Islet precursor cell (in vitro differentiated cells): ENCODE measurements at places on chromosomes 3 and 15.

- DNase-seq = no peak
Observed at GRCh38 chr3:46449755-46450552, 14.8 kb downstream of the LTF start.

DNA sequence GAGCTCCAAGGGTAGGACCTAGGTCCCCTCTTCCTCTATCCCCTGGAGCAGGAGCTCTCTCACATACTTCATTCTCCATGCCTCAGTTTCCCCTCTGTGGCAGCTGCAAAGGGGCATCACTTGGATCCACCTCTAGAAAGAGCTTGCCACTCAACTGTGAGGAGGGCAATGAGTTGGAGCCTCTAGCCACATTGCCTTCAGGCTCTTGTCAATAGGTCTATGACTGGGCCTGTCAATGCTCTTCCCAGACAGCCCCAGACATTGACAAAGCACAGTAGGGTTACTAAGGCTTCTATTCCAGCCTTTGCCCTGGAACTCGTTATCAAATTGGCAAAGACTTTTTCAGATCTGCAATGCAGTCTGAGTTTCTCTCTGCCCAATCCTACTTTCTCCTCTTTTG lies 4.4 kb upstream of the VIPR1 start:
- peak; percentile 58 for DNase-seq

DNA sequence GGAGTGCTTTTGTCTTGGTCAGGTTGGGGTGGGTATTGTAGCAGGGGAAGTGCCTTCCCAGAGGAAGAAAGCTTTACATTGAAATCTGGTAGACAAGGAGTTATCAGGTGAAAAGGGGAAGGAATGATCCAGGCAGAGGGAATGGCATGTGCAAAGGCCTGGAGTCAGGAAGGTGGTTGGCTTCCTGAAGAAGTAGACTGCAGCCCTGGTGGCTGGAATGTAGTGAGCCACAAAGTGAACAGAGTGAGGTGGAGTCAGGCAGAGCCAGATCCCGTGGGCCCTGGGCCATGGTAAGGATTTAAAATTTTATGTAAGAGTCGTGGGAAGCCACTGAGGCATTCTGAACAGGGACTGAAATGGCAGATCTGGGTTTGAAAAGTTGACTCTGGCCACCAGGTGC lies 58.3 kb downstream of the RAB11A start:
- no peak for DNase-seq

- DNase-seq = no peak
Observed at GRCh38 chr3:178849199-178849910, 222.3 kb downstream of the ZMAT3 start.

DNA sequence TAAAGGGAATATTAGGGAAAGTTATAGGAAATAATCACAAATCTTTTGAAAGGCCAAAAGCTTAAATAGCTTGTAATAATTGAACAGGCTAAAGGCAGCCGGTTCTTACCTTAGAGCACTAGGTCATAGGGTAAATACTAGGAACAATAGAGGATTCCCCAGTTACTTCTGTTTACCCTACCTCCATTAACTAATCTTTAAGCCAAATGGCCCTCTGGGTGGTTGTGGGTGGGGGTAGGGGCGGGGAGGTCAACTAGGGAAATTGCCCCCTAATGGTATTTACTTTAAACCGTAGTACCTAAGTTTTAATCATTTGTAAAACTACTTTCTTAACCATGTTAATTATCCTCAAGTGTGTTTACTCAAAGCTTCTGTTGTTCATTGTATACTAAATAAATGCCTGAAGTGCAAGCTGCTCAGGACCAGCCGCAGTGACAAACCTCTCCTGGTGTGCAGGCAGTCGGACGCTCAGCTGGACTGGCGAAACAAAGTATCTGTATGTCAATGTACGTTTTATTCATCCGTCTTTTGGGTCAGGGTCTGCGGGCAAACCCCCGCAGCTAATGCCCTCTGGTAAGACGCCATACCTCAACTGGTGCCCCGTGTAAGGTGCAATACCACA lies 18.9 kb downstream of the MAGEL2 start:
- DNase-seq = no peak

DNA sequence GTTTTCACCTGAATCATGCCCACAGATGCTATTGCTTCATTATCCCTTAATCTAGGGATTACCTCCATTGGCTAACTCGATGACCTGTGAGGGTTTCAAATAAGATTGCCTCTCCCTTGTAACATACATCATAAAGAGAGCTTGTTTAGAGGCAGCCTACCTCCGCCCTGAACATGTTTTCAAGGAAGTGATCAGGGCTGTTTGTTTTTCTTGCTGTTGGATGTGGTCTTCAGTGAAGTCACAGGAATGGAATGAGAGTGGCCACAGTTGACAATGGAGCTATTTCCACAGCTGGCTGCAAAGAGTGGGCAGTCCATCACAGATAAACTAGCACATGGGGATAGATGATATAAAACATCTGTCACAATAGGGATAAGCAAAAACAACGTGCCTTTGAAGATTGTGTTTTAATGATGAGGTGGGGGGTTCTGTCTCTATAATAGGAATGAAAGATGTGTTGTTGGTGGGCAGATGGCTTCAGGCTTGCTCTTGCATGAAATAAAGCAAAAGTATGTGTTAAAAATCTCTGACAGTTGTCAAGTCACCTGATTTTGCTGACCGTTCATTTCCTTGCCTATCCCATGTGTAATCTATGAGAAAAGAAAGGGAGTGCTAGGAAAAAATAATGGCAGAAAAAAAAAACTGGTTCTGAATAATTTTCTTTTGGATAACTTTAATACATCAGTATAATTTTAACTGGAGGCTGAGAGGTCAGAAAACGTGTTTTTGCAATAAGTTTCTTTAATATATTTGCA lies 642.3 kb downstream of the RBMS3 start:
- DNase-seq = peak; percentile 88

DNA sequence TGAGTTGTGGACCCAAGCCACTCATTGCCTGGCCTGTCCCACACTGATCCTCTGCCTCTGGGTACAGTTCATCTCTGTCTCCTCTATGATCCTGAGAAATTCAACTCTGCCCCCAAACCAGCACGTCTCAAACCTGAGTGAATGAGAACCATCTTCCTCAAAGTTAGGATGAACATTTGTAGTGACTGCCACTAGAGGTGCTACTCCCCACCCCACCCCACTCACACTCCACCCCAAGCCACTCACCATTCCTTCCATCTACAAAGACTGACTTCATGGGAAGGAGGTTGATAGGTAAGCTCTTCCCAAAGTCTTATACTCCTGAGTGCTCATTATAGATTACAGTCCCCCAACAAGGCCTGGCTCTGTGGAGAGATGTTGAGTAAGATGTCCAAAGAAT lies 43.8 kb downstream of the NEK10 start:
- DNase-seq = no peak

DNA sequence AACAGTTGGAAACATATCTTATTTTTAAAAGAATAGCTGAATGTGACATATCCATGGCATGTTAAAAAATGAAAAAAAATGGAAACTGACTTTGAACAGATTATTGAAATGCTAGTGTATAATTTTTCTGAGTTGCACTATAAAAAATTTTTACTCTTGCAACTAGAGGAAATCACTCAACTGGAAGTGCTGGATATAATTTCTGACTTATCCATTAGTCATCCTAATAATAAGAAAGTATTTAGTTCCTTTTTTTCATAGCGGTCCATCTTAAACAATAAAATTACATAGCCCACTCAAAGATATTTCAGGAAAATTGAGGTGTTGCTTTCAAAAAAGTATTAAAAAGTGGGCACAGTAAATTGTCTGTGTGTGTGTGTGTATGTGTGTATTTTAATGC lies 80.7 kb downstream of the MBNL1 start:
- DNase-seq = no peak

DNA sequence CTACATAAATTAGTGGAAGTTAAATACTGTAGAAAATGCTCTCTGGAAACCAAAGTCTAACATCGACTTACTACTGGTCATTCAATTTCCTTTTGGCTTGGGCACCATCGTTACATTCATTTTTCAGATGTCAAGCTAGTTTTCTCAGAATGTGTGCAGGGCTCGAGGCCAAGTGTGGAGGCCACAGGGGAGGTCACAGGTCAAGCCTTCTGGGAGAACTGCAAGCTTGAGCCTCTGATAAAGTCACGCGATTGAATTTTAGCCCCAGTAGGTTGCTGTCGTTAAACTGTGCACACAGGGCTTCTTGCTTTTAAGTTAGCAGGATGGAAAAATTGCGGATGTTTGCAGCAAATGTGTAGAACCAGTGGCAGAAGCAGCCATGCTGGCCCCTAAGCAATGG lies 182.2 kb downstream of the APBA2 start:
- no peak for DNase-seq

GRCh38 chr3:185880600-185880999 lies 55.8 kb upstream of the IGF2BP2 start:
- DNase-seq = no peak

DNA sequence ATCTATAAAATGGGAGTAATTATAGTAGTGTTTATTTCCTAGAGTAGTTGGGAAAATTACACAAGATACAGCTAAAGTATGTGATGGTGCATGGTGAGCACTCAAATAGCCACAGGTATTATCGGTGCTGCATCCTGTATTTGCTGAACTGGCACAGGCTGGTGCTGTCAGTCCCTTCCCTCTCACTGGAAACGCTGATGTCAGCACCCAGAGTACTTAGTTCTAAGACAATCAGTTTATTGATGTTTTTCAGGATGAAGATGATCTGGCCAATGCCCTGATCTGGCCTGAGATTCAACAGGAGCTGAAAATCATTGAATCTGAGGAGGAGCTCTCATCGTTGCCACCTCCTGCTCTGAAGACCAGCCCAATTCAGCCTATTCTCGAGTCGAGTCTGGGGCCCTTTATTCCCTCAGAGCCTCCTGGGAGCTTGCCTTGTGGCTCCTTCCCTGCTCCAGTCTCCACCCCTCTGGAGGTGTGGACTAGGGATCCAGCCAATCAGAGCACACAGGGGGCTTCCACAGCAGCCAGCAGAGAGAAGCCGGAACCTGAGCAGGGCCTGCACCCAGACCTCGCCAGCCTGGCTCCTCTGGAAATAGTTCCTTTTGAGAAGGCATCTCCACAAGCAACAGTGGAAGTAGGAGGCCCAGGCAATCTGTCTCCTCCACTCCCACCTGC lies 49.7 kb downstream of the TMEM39A start:
- DNase-seq = no peak

DNA sequence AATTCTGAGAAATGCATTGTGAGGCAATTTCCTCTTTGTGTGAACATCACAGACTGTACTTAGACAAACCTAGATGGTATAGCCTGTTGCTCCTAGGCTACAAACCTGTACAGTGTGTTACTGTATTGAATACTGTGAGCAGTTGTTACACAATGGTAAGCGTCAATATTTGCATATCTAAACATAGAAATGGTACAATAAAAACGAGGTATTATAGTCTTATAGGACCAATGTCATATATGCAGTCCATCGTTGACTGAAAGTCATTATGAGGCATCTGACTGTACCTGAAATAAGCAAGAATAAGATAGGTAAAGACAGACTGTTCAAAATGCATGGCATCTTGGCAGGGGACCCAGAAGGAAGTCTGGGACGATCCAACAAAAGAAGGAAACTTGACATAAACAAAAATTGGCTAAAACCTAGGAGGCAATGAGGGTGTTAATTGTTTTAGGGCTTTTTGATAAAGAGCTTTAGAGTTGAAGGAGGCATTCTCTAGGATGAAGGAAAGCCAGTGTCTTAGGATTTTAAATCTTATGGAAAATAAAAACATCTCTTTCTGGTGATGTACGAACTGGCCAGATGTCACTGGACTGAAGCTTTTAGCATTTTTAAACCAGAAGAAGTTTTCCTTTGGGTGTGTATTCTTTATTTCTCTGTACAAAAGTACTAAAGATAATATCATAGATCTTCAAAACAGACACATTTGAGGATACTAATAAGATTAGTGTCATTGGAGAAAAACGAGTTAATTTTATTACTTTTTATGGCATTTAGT lies 9.2 kb upstream of the SPRED1 start:
- DNase-seq = no peak

DNA sequence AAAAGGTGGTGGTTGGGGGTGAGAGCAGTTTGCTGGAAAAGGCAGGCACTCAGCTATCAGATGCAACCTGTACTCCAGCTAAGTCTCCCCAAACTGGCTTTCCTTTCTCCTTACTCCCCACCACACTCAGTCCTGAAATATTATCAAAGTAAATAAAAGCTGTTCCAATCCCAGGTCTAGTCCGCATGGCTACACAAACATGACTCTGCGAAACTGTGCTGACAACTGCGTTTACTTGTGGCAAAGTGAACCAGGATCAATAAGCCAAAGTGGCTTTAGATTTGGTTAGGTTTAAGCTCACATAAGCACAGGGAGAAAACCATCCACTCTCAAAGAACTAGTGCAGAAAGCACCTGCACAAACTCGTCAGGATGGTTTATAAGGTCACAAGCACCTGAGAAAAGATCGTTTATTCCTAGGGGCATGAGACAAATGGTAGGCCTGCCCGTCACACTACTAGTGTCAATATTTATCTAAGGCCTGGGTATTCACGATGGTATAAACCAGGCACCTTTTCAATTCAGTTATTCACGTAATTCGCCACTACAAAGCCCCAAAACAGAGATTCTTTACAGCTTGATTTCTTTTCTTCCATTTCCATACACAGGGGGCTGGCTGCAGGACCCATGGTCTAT lies 25.3 kb downstream of the LRIG1 start:
- no peak for DNase-seq

DNA sequence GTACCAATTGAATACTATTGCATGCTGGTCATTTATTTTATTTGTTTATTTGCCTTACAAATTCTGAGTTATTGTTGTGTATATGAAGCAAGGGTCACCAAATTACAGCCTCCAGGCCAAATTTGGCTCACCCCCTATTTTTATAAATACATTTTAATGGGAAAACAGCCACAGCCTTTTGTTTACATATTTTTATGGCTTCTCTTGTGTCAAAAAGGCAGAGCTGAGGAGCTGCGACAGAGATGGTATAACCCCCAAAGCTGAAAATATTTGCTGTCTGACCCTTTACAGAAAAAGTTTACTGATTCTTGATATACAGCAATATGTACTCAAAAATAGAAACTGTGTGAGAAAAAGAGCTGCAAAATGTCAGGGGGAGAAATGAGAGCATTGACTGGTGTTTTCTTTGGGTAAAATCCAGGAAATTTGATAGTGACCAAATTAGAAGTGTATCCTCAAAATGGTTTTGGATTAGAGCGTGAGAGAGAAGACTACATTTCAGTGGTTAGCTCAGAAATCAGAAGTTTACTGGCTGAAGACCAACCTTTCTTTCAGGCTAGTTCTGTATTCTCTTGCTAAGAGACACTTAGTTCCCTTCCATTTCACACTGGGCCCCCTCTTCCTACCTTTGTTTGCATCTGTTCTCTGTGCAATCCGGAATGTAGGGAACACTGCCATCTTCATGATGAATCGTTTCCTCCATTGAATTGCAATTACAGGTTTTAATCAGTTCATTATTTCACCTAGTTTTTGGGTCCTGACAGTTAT lies 757.8 kb downstream of the AGBL1 start:
- DNase-seq = no peak

- peak; percentile 58 for DNase-seq
Observed at GRCh38 chr3:39990532-39990931, 181.1 kb downstream of the MYRIP start.

DNA sequence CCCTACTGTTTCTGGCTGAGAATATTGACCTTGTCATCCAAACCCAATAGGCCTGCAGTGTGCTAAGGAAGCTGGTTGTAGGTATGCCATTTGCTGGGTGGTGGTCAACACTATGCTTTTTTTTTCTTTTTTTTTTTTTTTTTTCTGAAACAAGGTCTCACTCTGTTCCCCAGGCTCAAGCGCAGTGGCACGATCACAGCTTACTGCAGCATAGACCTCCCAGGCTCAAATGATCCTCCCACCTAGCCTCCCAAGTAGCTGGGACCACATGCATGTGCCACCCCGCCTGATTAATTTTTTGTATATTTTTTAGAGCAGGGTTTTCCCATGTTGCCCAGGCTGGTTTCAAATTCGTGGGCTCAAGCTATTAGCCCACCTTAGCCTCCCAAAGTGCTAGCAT lies 35.7 kb upstream of the RHO start:
- DNase-seq = no peak
